Endothelial cell (in vitro differentiated cells): ENCODE measurements at places on chromosomes 2 and 18. TPM values are rescaled to one million over a fixed set of nuclear protein-coding genes. Genes with fewer than 3 reads are reported as not detected.

GRCh38 chr2:240134956-240135520 is 1.1 kb downstream of the COPS9 start:
- H3K4me1 ChIP-seq, result peaks cover 14% of the 10 kb centered on the region
- H3K36me3 ChIP-seq, result peaks cover 34% of the 10 kb centered on the region
- H3K4me3 ChIP-seq, result peak overlapping the region; percentile 99
- H3K27me3 ChIP-seq, result peaks cover 11% of the 10 kb centered on the region
- no peak for DNase-seq
- H3K27ac ChIP-seq, result peak overlapping the region; percentile 91

- no peak for DNase-seq
- H3K4me1 ChIP-seq, result peaks cover 72% of the 10 kb centered on the region
These were observed 5.5 kb downstream of the TNFRSF11A start for GRCh38 chr18:62330650-62331049.

- H3K4me3 ChIP-seq, result no peak overlapping the region
- no peak for DNase-seq
These were observed 416.6 kb upstream of the MEX3C start for GRCh38 chr18:51614033-51614432.

- no peak overlapping the region for H3K4me3 ChIP-seq
- no peaks in the 10 kb centered on the region for H3K36me3 ChIP-seq
- H3K27ac ChIP-seq, result no peak overlapping the region
- H3K4me1 ChIP-seq, result peaks cover 4% of the 10 kb centered on the region
These were observed 104.5 kb upstream of the CAVIN2 start for GRCh38 chr2:191951376-191951775.

GRCh38 chr2:152319822-152320570 is 15.0 kb upstream of the FMNL2 start:
- no peaks in the 10 kb centered on the region for H3K36me3 ChIP-seq
- H3K4me1 ChIP-seq, result no peaks in the 10 kb centered on the region
- DNase-seq, result no peak
- H3K4me3 ChIP-seq, result no peak overlapping the region
- H3K27ac ChIP-seq, result no peak overlapping the region

GRCh38 chr18:39464006-39464405 is 1898.4 kb upstream of the CELF4 start:
- no peak overlapping the region for H3K27ac ChIP-seq
- no peak for DNase-seq
- H3K36me3 ChIP-seq, result no peaks in the 10 kb centered on the region
- H3K27me3 ChIP-seq, result no peaks in the 10 kb centered on the region

GRCh38 chr18:50372743-50373142 is 2.1 kb upstream of the SKA1 start:
- no peak overlapping the region for H3K27ac ChIP-seq
- H3K4me1 ChIP-seq, result peaks cover 5% of the 10 kb centered on the region
- no peak for DNase-seq
- peaks cover 2% of the 10 kb centered on the region for H3K27me3 ChIP-seq
- no peaks in the 10 kb centered on the region for H3K36me3 ChIP-seq

DNA sequence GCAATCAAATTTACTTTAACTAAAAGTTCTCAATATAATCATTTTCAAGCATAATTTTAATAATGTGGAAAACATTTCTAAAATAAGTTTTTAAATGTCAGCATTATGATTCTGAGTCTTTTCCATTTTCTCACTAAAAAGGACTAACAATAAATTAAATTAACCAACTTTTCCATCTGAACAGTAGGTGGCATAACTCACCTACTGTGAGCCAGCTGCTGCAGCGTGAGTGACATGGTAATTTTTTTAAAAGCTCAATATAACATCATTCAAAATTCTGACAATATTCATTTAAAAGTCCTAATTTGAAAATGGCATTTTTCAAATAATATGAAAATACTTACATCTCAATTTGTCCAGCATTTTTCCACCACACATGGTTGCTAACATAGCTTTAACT is 66.5 kb downstream of the DTNB start:
- no peaks in the 10 kb centered on the region for H3K27me3 ChIP-seq
- H3K27ac ChIP-seq, result no peak overlapping the region
- DNase-seq, result no peak
- no peaks in the 10 kb centered on the region for H3K4me1 ChIP-seq

CMPK2 gene
- total RNA-seq, result 0.49 TPM

EMILIN2 gene
- 6.8 TPM for total RNA-seq

EVX2 gene
- not detected for total RNA-seq
